Endothelial cell (in vitro differentiated cells): ENCODE measurements at places on chromosomes 16 and 17.

DNA sequence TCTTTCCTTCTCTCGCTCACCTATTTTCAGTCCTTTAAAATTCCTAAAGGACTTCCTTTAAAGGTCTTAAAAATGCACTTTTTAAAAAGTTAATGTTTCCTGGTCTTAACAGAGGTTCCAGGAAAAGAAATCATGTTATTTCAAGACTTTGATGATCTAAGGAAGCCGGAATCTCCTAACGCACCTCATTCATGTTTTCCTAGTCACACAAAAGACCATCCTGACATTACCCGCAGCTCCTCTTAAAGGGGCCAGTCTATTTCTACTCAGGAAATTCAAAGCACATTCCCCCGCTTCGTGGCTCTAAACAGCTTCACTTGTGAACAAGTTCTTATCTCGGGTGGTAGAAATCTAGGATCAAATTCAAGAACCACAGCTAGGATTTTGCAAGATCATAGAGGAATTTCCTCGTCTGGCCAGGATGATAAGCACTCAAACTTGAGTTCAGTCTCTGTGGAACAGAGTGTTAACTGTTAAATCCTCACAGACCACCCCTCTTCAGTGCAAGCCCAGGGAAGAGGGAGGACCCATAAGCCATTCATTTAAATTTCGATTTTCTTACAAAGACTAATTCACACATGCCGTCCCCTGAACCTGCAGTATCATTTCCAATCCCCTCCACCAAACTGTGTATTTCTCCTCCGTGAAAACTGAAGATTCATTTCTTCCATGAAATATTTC lies 137.1 kb upstream of the AXIN2 start:
- DNase-seq = peak; percentile 7

DNA sequence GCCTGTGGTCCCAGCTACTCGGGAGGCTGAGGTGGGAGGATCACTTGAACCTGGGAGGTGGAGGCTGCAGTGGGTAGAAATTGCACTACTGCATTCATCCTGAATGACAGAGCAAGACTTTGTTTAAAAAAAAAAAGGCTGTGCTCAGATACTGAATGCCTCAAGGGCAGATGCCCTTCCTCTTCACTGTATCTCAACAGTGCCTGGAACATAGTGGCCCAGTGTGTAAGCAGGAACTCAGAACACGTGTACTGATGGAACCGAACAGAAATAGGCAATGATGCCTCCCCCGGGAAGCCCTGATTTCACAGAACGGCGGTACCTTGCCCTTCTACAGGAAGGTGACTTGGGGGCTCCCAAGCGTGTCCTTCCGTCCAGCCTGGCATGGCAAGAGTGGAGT lies 46.8 kb downstream of the PLXDC1 start:
- DNase-seq = no peak

- DNase-seq = peak; percentile 55
These were observed at the start of gene NTN1 for GRCh38 chr17:9021158-9021991. Gene NTN1, plus strand, starts transcription at chr17:9021510. Its CDS starts 864 bp downstream, at chr17:9022374.

DNA sequence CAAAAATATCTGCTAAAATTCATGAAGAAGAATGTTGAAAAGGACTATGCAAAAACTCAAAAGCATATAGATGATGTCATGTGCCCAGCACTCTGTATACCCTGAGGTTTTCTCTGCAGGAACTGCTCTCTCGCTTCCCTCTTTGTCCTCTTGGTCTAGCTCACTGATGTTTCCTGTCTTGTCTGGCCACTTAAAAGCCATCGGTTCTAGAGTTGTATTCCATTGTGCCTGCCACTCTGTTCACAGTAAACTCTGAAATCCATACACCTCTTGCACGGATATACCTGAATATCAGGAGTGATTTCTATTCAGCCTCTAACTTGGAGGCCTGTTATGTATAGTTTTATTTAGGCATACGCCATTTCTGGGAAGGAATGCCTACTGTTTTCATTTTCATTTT lies 101.0 kb upstream of the CNTNAP4 start:
- DNase-seq = no peak

- DNase-seq = no peak
These were observed 11.6 kb downstream of the RCVRN start for GRCh38 chr17:9893411-9894012.

- no peak for DNase-seq
These were observed 7.3 kb upstream of the TRPV2 start for GRCh38 chr17:16407911-16408588.

DNA sequence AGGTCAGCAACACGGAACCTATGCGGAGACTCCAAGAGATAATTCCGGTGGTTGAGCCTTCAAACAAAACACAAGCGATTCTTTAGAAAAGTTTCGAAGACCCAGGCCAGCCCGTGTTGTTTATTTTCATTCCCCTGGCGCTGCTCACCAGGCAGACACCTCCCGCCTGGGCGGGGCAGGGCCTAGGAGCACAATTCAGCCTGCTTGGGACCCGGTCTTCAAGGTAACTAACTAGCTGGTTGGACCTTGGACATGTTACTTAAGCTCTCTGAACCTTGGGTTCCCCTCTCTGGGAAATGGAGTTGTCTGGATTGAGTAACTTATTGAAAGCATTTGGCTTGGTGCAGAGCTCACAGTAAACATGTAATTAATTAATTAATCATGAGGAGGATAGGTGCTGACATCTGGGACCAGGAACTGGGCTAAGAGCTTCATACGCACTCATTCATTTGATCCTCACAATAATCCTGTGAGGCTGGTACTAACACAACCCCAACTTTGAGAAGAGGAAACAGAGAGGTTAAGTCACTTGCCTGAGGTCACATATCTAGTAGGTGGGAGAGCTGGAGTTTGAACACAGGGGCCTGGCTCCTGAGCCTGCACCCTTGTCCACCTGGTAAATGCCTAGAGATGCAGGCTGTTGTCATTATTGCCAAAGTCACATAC lies 125.3 kb upstream of the SMURF2 start:
- no peak for DNase-seq

DNA sequence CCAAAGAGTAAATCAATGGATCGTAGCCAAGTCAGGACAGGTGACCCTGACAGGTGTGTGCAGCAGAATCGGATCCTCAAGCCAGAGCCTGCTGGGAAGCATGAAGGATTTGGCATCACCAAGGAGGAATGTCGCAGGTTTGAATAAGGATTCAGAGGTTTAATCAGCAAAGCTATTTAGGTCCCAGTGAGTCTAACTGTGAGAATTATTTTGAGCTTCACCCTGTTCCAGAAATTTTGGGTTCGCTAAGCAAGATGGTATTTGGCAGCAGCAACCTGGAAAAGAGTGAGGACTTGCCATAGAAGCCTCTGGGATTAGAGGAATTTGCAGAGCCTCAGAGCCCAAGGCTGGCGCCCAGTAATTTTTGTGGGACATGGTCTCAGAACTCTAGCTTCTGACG lies 173.0 kb downstream of the CCDC182 start:
- DNase-seq = no peak

- peak; percentile 100 for DNase-seq
These were observed at the start of gene ZCCHC14 for GRCh38 chr16:87492721-87493607. Gene ZCCHC14, minus strand, starts transcription at chr16:87493024. Its CDS starts 786 bp downstream, at chr16:87492238.
